ENCODE measurements at places on chromosomes 13 and 19. TPM values are rescaled to one million over a fixed set of nuclear protein-coding genes. Genes with fewer than 3 reads are reported as not detected.

DNA sequence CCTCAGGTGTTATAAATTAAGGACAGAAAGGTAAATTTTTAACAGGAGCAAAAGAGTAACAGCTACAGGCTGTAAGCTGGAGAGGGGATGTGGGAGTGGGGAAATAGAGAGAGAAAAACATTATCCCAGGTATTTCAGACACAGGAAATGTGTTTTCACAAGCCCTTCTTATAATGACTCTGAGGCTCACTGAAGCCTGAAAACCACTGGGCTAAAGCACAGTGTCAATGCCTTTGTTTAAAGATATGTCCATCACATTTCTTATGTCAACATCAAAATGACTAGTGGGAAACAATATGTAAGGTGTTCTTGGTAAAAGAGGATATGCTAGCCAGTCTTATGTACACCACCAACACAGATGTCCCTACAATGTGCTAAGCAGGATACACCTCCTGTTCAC is 365.9 kb downstream of the FGF14 start:
- DNase-seq = no peak

- DNase-seq = no peak
Measured at GRCh38 chr13:51778392-51778791, 25.6 kb downstream of the DHRS12 start.

The ZSCAN4 gene
- total RNA-seq = not detected

The ZNF600 gene
- 27.9 TPM for total RNA-seq

GRCh38 chr19:10288662-10289166 is 1.0 kb upstream of the ICAM5 start:
- DNase-seq = peak; percentile 77

- DNase-seq = no peak
Measured at GRCh38 chr19:30674656-30675055, 302.5 kb downstream of the ZNF536 start.

DNA sequence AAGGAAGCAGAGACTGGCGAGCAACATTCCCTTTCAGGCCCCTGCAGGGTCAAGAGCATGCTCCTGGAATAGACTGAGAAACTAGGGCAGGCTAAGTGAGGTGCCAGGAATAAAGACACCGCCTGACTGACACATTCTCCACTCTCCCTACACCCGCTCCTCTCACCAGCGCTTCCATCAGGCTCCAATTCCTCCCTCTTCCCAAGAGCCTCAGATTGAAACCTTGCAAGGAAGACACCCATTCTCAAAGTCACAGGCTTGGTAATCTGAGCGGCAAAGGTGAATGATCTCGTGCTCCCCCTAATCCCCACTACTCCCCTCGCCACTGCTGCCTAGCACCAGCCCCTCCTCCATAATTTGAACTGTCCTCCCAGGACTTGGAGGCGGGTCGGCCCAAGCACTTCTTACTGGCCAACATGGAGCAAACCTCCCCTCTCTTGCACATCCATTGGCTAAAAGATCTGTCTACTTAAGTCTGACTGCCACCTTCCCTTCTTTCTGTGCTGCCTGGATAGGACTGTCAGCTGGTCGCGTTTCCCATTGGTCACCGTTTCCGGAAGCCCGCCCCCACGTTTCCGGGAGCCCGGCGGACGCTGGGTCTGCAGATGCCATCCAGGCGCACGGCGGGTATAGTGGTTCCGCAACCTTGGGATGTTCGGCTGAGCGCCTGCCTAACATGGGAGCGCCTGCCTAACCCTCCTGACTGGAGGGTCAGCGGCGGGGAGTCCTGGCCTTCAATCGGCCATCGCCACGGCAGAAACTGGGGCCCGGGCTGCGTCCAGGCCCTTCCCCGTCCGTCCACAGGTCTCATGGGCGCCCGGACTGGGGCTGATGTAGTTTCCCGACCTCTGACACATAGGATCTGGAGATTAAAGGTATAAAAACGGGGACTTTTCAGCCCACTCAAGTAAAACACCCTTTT is 33.6 kb downstream of the ZNF383 start:
- peak; percentile 92 for DNase-seq

GRCh38 chr19:46499692-46500091 is 4.0 kb upstream of the PNMA8B start:
- DNase-seq = no peak

The C19orf33 gene
- total RNA-seq = 150 TPM

The GAPDHS gene
- total RNA-seq = not detected

DNA sequence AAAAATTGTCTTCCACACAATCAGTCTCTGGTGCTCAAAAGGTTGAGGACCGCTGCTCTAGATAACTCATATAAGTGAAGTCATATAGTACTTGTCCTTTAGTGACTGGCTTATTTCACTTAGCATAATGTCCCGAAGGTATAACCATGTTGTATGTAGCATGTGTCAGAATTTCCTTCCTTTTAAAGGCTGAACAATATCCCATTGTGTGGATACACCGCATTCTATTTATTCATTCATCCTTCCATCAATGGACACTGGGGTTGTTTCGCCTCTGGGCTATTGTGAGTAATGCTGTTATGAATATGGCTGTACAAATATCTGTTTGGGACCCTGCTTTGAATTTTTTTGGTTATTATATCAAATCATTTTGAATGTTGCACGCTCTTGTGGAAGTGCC is 4.6 kb upstream of the LYPD5 start:
- no peak for DNase-seq

The CEACAM20 gene
- total RNA-seq = not detected

The KLK2 gene
- total RNA-seq = not detected

DNA sequence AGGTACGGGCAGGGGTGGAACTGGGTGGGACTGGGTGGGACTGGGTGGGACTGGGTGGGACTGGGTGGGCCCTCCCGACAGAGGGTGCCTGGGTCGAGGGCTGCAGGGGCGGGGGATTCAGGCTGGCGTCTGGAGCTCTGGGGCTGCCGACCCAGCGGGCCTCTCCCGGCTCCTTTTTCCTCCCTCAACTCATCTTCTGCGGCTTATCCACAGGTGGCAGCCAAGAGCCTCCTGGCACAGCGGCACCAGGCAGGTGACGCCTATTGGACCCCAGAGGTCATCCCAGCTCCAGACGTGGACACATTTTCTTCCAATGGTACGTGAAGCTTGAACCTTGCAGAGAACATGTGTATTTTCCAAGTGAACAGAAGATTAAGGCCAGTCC is 533 bp downstream of the ZNF544 start:
- no peak for DNase-seq

The PSPN gene
- total RNA-seq = 1.3 TPM

DNA sequence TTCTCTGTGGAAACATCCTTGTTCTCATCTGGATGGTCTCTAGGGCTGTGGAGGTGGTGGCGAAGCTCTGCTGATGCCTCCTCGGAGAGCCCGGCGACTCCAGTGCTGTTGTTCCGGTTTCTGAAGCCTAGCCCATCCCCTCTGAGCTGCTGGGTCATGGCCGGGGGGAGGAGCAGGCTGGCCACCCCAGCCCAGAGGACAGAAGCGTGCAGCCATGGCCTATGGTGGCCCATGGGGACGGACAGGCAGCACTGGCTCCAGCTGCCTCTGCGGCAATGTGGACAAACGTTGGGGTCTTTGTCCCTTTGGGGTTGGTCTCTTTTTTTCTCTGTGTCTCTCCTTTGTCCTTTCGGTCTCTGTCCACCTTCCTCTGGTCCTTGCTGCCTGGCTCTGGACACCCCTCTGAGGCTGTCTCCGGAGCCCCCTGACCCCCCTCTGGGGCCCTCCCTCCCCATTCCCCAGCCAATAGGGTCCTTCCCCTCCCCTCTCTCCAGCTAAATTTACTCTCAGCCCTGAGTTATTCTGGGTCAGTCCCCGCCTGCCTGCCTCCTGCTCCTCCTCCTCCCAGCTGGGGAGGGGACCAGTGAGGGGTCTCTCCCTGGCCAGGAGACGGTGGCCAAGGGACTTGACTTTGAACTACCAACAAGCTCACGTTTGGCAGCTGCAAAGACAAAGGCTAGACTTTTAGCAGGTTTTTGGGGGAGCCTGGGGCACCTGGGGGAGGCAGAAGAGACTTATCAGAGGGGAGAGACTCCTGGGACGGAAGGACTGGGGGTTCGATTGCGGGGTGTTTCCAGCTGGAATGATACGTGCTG is at the start of gene HRC:
Gene HRC (minus strand): TSS at position 392 of the 815 bp plus-strand sequence. CDS start 159 bp downstream, at position 233.
- DNase-seq = peak; percentile 17

- DNase-seq = peak; percentile 86
Measured at GRCh38 chr13:42486711-42487198, 87.2 kb upstream of the TNFSF11 start.

DNA sequence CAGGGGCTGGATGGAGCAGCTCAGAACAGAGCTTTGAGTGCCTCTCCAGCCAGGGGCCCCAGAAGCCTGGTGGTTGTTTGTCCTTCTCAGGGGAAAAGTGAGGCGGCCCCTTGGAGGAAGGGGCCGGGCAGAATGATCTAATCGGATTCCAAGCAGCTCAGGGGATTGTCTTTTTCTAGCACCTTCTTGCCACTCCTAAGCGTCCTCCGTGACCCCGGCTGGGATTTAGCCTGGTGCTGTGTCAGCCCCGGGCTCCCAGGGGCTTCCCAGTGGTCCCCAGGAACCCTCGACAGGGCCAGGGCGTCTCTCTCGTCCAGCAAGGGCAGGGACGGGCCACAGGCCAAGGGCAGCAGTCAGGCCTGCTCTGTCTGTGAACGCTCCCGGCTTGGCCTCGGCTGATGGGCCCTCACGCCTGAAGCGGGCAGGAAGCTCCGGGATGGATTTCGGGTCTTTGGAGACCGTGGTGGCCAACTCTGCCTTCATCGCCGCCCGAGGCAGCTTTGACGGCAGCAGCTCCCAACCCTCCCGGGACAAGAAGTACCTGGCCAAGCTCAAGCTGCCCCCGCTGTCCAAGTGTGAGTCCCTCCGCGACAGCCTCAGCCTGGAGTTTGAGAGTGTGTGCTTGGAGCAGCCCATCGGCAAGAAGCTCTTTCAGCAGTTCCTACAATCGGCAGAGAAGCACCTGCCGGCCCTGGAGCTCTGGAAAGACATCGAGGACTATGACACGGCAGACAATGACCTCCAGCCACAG is at the start of gene GRK1:
Gene GRK1 (plus strand): TSS at position 269 of the 751 bp plus-strand sequence. CDS start 168 bp downstream, at position 437.
- DNase-seq = no peak

- DNase-seq = no peak
Measured at GRCh38 chr13:59447031-59447430, 716.7 kb downstream of the DIAPH3 start.

- DNase-seq = no peak
Measured at GRCh38 chr13:34085204-34085603, 267.3 kb downstream of the RFC3 start.

- no peak for DNase-seq
Measured at GRCh38 chr19:55635856-55636440, 4.9 kb upstream of the ZNF580 start.

DNA sequence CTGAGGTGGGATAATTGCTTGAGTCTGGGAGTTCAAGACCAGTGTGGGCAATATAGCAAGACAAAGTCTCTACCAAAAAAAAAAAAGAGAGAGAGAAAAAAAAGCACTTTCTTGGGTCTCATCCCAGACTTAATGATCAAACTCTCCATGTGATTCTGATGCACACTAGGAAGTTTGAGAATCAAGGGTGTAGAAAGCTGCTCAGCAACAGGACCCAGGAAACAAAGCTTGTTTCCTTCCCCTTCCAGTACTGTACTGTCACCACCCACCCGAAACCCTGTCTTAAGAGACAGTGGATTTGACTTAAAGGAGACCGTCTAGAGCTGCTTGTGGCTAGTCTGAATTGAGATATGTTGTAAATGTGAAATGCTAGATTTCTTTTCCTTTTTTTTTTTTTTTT is 5.8 kb downstream of the MISP3 start:
- no peak for DNase-seq

DNA sequence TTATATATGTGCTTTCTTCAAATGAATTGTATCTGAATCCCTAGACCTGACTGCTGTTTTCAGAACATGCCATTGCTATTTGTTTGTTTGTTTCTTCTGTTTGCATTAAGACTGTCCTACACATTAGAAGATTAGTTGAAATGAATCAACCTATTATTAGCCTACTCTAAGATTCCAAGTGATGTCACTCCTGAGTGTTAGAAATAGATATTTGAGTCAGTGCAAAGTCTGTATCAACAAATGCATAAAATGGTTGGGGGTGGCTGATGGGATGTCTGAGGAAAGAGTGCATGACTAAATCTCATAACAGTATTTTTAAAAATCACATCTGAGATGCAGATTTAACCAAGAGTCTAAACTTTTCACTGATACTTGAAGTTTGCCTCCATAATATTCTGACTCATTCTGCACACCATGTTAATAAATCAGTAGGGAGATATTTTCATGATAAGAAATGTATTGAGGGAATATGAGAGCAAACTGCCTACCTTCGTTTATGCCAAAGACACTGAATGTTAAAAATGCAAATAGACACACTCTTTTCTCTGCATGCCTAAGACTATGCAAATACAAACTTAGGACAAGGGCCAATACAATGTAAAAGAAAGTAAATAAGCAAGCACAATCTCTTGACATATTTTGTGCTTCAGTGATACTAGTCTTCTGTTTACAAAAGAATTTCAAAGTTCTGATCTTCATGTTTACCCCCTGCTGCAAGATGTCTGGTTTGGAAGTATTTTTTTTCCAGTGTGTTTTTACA is 253.3 kb downstream of the LIG4 start:
- no peak for DNase-seq

DNA sequence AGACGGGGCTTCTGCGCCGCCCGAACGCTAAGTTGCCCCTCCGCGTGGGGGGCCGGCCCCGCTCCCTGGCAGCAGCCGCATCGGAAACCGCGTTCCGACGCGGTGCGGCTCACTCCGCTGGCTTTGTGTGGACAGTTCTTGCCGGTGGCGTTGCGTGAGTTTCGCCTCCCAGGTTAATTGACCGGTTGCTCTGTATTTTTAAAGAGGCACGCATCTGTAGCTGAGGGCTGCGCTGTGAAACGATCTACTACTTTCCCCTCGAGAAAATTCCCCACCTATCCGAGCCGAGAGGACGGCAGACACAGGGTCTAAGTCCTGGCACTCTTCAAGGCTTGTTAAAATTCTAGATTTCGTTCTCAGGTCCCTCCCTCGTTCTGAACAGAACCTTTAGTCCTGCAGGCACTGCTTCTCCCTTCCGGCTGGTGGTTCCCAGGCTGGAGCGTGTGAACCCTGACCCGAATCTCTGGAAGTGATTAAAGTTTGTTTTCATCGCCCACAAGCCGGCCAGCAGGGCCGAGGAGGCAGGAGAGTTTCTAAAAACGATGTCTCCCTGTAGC is 933 bp downstream of the ARHGEF7 start:
- no peak for DNase-seq

DNA sequence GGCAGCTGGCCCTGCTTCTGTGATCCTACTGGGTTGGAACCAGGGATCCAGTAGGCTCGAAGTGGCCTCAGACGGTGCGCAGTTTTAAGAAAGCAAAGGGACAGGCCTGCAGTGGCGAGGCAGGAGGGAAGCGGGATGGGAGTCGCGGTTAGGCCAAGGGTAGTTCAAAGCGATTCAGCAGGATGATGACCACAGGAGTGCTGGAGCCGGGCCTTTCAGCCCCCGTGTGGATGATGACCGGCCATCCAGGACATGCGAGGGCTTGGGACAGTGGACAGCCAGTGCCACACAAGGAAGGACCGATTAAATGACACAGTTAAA is 854 bp downstream of the RNASEH2B start:
- DNase-seq = no peak

DNA sequence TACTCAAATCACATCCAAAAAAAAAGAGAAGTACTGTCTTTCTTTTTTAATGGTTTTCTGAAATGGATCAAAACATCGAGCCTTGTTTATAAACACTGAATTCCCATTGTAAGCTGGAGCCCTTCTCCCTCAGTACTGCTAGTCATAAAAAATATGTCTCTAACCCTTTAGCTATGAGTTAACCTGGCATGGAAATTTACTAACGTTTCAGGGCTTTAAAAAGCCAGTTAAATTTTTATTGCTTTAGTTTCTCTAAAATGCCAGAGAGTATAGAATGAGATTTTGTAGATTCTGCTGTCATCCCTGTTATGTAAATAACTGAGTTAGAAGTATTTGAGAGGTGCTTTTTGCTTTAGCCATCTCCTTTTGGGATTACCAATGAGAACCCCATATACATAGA is 528.3 kb downstream of the EFNB2 start:
- no peak for DNase-seq
